ENCODE measurements at places on chromosomes 4 and X.

DNA sequence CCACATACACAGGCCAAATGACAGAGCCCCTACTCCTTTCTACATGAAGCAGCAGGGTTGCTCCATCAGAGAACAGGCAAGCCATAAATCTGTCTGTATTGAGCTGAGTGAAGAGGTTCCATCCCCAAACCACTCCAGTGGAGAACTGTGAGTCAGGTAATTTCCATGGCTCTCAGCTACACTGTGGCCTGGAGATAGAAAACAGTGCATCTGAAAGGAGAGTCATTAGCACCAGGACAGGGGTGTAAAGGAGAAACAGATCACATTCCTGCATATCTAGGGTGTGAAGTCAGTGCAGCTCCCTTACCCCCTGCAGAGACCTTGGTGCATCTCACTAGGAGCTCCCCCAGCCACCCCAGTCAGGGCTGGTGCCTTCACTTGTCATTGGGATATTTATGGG is 314.7 kb downstream of the CHIC1 start:
- DNase-seq: no peak

- DNase-seq: no peak
These were observed 515.2 kb downstream of the GLUD2 start for GRCh38 chrX:121562616-121563015.

- no peak for DNase-seq
These were observed 262.7 kb downstream of the RCHY1 start for GRCh38 chr4:75251547-75251946.

DNA sequence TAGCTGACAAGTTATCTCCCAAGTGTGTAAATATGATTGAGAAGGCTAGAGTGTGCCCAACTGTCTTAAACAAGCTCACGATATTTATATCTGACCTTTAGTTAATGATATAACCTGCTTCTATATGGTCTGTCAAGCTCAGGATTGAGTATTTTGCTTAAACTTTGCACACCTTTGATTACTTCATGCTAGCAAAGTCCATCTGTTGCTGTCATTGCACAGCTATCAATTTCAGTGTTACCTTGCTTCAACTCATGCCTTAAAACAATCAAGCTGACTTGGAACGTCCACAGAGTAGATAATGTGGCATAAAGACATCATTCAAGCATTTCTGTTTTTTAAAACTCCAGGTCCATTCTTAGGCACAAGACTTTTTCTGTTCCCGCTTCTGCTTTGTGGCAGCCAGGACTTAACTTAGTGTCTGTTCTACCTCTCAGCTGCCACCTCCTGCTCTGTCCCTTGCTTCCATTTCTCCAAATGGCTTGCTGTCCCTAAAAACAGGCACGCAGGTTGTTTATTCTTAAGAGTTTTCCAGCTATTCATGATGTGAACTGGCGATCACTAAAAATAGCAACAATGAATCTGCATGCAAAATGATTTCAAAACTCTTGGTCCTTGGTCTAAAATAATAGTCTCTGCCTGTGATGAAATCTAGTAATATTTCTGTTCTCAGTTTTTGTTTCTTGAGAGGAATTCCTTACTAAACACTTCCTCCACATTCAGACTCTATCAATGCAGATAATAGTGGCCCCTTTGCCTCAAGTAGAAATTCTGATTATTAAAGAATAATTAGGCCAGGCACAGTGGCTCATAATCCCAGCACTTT is 16.3 kb upstream of the NEIL3 start:
- no peak for DNase-seq

DNA sequence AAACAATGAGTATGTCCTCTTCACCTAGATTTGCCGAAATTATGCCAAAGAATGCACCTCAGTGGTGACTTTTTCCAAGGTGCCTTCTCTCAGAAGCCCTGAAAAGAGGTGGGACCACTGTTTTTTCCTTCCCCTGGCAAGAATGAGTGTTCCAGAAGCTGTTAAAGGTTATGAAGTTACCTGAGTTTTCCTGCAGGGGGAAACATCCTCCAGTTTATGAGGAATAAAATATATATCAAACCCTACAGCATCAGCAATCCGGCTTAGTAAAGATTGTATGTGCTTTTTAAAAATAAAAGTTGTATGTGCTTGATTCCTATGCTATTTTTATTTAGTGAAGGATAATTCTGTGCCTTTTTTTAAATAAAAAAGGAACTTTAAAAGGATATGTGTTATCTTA is 73.3 kb downstream of the RBM46 start:
- no peak for DNase-seq

GRCh38 chr4:88320780-88321373 is 36.5 kb upstream of the PPM1K start:
- DNase-seq: peak; percentile 12

DNA sequence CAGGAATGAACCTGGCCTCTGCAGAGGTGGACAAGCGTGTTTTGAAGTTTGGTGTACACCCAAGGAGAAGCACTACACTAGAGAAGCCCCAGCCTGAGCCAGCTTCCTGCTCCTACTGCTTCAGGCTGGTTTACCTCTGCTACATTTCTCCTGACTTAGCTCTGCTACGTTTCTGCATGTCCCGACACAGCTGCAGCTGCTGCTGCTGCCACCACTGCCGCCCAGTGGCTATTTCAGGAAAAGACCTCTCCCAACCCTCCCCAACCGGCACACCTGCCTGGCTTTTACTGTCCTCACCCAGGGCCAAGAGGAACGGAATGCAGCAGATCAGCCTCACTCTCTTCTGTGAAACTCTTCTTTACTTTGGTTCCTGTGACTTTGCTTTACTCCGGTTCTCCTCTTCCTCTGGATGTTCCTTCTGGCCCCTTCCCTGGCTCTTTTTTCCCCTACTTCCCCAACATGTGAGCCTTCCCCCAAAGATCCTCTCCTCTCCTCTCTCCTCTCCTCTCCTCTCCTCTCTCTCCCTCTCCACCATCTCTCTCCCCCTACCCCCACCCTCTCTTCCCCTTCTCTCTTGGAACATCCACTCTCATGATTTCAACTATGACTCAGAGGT is 3.1 kb upstream of the P2RY4 start:
- no peak for DNase-seq

DNA sequence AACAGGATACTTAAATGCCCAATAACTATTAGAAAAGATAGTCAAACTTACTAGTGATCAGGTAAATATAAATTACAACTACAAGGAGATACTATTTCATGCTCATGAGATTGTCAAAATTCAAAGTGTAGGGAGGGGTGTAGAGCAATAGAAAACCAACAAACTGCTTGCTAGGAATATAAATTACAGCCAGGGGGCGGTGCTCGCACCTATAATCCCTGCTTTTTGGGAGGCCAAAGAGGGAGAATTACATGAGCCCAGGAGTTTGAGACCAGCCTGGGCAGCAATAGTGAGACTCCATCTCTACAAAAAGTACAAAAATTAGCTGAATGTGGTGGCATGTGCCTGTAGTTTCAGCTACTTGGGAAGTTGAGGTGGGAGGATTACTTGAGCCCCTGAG is 556.5 kb upstream of the NR3C2 start:
- DNase-seq: no peak

GRCh38 chr4:39353478-39354253 is 12.5 kb downstream of the RFC1 start:
- no peak for DNase-seq

GRCh38 chrX:71128915-71129765 is 10.7 kb downstream of the MED12 start:
- peak; percentile 32 for DNase-seq

- DNase-seq: peak; percentile 68
These were observed 432 bp upstream of the HTATSF1 start for GRCh38 chrX:136496764-136497555.

DNA sequence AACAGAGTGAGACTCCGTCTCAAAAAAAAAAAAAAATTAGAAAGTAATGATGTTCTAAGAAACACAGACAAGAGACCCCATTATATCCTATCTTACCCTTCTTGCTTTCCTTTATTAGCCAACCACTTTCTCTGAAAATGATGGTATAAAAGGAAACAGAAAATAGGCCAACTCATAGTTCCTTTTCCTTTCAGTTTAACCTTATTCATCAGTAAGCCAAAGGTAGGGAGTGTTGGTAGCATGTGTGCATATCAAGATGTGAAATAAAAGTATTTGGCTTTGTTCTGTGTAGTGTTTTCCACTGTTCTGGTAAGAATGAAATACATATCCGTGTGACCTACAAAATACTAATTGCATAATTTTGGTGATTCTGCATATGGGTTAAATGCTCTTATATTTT is 266.6 kb downstream of the ZNF674 start:
- no peak for DNase-seq

- DNase-seq: no peak
These were observed 50.3 kb downstream of the SH3RF1 start for GRCh38 chr4:169220447-169220846.

GRCh38 chr4:88196013-88196365 is 37.5 kb upstream of the ABCG2 start:
- DNase-seq: no peak

DNA sequence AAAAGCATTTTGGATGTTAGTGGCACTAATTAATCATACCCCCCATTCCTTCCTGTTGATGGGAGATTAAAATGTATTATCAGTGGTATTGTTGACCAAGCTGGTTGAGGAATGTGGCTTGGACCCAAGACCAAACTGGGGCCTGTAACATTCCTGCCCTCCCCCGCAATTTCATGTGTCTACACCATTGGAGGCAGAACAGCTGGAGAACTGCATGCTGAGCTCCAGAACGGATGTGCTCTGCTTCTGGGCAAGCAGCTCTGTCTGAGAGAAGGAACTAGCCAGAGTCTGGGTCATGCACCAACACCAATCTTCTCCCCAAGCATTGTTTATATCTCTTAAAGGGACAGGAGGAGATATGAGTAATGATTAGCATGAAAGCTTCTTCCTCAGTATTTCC is 185.5 kb downstream of the CEP135 start:
- DNase-seq: no peak

GRCh38 chrX:121120690-121121605 is 73.5 kb downstream of the GLUD2 start:
- DNase-seq: no peak

DNA sequence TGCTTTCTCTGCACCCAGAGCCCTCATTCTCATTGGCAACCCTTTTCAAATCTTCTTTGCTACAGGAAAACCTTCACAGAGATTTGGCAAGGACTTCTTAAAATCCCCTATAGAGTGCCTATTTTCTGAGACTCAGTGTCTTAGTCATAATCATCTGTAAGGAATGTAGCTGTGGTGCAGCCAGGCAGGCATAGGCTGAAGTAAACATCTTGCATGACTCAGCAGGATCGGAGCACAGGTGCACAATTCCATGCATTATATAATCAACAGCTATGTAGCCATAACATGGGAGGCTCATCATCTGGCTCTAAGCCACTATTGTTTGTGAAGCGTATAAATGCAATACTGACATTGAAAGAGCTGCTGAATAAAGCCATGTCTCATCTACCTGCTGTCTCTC is 368.8 kb downstream of the MAGEE1 start:
- DNase-seq: no peak

GRCh38 chr4:87257523-87257922 is 37.1 kb upstream of the KLHL8 start:
- DNase-seq: no peak
